Osteocyte (in vitro differentiated cells): ENCODE measurements at places on chromosomes 4 and X. TPM values are rescaled to one million over a fixed set of nuclear protein-coding genes. Genes with fewer than 3 reads are reported as not detected.

SYP gene
- total RNA-seq: 1.5 and 2.3 TPM in 2 replicates

CT45A5 gene
- not detected in 2 replicates for total RNA-seq

DNA sequence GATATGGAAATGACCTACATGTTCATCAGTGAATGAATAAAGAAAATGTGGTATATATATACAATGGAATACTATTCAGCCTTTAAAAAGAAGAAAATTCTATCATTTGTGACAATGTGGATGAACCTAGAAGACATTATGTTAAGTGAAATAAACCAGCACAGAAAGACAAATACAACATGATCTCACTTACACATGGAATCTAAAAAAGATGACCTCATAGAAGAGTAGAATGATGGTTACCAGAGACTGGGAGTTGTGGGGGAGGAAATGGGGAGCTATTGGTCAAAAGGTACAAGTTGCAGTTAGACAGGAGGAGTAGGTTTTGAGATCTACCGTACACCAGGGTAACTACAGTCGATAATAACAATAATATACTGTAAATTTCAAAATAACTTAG lies 51.5 kb downstream of the WNK3 start:
- H3K27ac ChIP-seq: no peak overlapping the region
- H3K4me3 ChIP-seq: no peak overlapping the region
- no peak for DNase-seq
- H3K27me3 ChIP-seq: no peaks in the 10 kb centered on the region

SMIM31 gene
- not detected in 2 replicates for total RNA-seq

ARMCX4 gene
- total RNA-seq: 16.8 and 17.5 TPM in 2 replicates

PFKFB1 gene
- total RNA-seq: not detected in 2 replicates

DGKK gene
- not detected in 2 replicates for total RNA-seq

DNA sequence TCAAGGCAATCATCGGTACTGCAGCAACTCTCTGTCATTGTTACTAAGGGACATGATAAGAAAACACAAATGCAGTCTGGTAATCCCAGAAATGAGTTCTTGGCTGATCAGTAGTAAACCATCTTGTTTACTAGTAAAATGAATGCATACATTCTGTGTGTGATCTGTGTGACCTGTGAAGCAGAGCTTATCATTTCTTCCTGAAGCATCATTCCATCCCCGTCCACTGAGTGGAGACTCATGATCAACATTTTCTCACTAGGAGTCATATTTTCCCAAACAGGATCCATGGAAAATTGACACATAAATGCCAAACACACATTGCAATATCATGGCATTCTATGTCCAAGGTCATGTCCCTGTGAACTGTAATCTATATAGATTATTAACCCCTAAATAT lies 226.1 kb downstream of the ANKRD50 start:
- no peak overlapping the region for H3K4me3 ChIP-seq
- H3K27me3 ChIP-seq: no peaks in the 10 kb centered on the region
- no peaks in the 10 kb centered on the region for H3K36me3 ChIP-seq
- no peak for DNase-seq
- no peak overlapping the region for H3K27ac ChIP-seq
- peaks cover 8% of the 10 kb centered on the region for H3K4me1 ChIP-seq
